Fibroblast of lung (primary cell): ENCODE measurements at places on chromosomes 4 and X. TPM values are rescaled to one million over a fixed set of nuclear protein-coding genes. Genes with fewer than 3 reads are reported as not detected.

BTC gene
- total RNA-seq, result 3.1 and 7.8 TPM in 2 replicates

PRR32 gene
- total RNA-seq, result not detected in 2 replicates

AWAT2 gene
- total RNA-seq, result not detected in 2 replicates

GLOD5 gene
- total RNA-seq, result not detected in 2 replicates

PRSS48 gene
- not detected in 2 replicates for total RNA-seq

GAGE13 gene
- total RNA-seq, result not detected in 2 replicates

GRCh38 chrX:4435905-4436304, 722.5 kb upstream of the PRKX start:
- no peak overlapping the region for H3K27ac ChIP-seq
- DNase-seq, result no peak
- H3K4me3 ChIP-seq, result no peak overlapping the region
- H3K36me3 ChIP-seq, result no peaks in the 10 kb centered on the region

- DNase-seq, result no peak
- no peak overlapping the region for H3K27ac ChIP-seq
- H3K4me1 ChIP-seq, result no peaks in the 10 kb centered on the region
- H3K27me3 ChIP-seq, result no peaks in the 10 kb centered on the region
- no peaks in the 10 kb centered on the region for H3K36me3 ChIP-seq
These were observed 300.3 kb upstream of the IGFBP7 start for GRCh38 chr4:57410331-57411052.

DNA sequence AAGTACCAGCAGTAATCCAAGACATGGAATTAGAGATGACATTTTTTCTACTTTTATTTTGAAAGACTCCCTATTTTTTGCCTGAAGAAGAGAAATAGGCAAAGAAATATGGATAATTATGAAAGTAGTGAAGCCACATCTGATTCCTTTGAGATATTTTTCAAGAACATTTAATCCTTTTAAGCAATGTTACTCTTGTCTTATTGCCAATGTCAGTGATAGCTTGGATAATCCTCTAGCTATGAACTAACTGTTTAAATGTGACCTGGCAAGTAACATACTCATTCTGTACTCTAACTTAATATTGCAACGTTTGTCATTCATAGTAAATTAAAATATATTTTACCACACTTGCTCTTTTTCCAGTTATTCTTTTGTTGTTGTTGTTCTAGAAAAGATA, 181.3 kb downstream of the VEGFC start:
- no peaks in the 10 kb centered on the region for H3K4me1 ChIP-seq
- no peak overlapping the region for H3K4me3 ChIP-seq
- DNase-seq, result no peak
- H3K27ac ChIP-seq, result no peak overlapping the region
- no peaks in the 10 kb centered on the region for H3K36me3 ChIP-seq
- no peaks in the 10 kb centered on the region for H3K27me3 ChIP-seq

- H3K4me1 ChIP-seq, result no peaks in the 10 kb centered on the region
- H3K27me3 ChIP-seq, result no peaks in the 10 kb centered on the region
- DNase-seq, result peak; percentile 84
These were observed 100.5 kb upstream of the PCDH7 start for GRCh38 chr4:30619679-30620078.

DNA sequence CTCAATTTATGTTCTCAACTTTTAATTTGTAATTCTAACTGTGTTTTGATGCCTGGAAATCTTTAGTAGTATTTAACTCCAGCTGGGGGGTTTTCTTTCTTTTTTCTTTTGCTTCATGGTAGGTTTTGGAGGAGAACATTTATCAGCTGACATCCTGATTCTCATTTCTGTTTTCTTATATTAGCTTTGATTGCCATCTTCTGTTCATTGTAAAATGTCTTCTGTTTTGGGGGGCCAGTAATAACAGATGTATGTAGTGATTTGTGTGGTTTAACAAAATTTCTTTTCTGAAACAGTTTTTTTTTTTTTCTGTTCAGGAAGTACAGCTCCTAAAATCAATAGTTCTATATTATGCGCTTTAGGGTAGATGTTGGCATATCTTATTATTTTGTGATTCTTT, 182.2 kb downstream of the GABRB1 start:
- no peaks in the 10 kb centered on the region for H3K4me1 ChIP-seq
- H3K27ac ChIP-seq, result no peak overlapping the region
- H3K27me3 ChIP-seq, result no peaks in the 10 kb centered on the region

GRCh38 chr4:182874304-182874751, 42.9 kb downstream of the DCTD start:
- no peaks in the 10 kb centered on the region for H3K27me3 ChIP-seq
- no peak for DNase-seq
- H3K27ac ChIP-seq, result no peak overlapping the region
- no peaks in the 10 kb centered on the region for H3K36me3 ChIP-seq
- H3K4me3 ChIP-seq, result no peak overlapping the region
- H3K4me1 ChIP-seq, result no peaks in the 10 kb centered on the region

DNA sequence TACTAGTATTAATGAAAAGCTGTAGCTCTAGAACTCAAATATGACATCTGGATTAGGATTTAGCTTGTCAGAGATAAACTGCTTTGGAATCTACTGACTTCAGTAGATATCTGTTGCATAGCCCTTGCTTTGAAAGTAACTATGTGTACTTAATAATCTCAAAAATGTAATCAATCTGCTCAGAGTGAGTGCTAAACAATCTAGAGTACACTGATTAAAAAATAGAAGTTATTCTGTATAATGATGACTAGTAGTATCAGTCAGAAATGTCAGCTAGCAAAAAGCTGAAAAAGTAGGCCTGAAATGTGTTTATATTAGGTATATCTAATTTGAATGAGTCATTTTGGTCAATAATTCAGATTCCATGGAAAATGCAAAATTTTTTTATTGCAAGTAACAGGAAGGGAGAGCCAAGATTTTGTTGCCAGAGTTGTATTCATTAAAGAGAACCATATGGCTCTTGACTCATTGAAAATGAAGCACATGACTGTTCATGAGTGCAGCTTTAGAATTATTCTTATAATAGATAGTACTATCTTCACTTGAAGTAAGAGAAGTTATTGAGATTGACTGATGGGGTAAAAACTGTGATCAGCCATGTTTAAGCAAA, 20.0 kb downstream of the CLCN3 start:
- no peak overlapping the region for H3K4me3 ChIP-seq
- H3K27me3 ChIP-seq, result no peaks in the 10 kb centered on the region
- no peaks in the 10 kb centered on the region for H3K36me3 ChIP-seq
- peak overlapping the region; percentile 62 for H3K27ac ChIP-seq

DNA sequence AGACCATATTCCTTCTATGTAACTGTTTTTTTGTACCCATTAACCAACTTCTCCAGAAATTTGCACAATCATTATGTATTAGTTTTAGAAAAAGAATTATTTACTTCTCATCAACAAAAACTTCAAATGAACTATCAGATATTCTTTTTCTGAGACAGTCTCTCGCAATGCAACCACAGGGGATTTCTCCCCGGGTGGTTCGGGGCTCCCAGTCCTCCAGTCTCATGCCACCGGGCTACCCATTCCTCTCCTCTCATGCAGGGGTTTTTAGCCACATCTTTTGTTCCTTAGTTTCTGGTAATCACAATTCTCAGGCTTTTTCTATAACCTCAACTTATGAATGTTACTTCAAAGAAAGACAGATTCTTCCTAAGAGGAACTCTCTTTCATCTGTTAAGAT, 46.6 kb upstream of the CLNK start:
- no peaks in the 10 kb centered on the region for H3K4me1 ChIP-seq
- H3K27ac ChIP-seq, result no peak overlapping the region
- no peak overlapping the region for H3K4me3 ChIP-seq
- no peaks in the 10 kb centered on the region for H3K27me3 ChIP-seq
- no peak for DNase-seq

DNA sequence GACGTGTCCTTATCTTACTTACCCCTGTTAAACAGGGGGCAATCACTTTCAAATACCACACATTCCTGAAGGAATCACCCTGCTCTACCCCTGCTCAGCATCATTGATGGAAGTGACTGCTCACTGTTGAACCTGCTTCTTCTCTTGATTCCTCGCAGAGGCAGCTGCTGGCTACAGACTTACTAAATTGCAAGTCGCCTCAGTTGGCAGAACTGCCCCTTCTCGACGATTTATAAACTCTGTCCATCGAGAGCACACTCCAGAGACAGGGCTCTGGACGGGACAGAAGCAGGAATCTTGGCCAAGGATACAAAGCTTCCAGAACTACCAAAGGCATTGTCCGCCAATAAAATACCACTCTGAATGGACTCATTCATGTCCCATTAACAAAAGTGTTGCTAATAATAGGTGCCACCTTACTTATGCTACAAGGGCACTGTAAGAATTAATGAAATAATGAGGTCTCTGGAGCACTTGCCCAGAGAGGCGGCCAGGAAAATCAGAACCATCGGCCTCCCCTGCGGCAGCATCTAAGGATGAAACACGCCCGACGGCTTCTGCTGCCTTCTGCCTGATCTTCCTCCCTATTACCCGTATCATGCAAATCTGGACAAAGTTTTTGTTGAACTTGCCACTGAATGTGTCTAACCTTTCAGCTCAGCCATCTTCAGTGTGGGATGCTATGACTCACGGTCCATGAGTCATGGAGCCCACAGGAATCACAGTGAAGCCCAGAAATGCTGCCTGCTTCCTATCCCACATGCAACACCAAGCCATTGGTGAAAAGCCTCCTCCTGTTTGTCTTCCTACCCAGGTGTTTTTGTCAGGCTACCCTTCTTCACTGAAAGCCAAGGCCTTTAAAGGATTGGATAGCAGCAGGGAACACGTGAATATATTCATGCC, 164.9 kb downstream of the MAML3 start:
- peak; percentile 98 for DNase-seq
- peaks cover 8% of the 10 kb centered on the region for H3K4me1 ChIP-seq
- no peak overlapping the region for H3K27ac ChIP-seq
- H3K36me3 ChIP-seq, result no peaks in the 10 kb centered on the region
- no peaks in the 10 kb centered on the region for H3K27me3 ChIP-seq
- no peak overlapping the region for H3K4me3 ChIP-seq
